ENCODE measurements at places on chromosomes 3 and 15.
A peak's percentile ranks its signal among the peaks of the same experiment; 100 is the strongest.

DNA sequence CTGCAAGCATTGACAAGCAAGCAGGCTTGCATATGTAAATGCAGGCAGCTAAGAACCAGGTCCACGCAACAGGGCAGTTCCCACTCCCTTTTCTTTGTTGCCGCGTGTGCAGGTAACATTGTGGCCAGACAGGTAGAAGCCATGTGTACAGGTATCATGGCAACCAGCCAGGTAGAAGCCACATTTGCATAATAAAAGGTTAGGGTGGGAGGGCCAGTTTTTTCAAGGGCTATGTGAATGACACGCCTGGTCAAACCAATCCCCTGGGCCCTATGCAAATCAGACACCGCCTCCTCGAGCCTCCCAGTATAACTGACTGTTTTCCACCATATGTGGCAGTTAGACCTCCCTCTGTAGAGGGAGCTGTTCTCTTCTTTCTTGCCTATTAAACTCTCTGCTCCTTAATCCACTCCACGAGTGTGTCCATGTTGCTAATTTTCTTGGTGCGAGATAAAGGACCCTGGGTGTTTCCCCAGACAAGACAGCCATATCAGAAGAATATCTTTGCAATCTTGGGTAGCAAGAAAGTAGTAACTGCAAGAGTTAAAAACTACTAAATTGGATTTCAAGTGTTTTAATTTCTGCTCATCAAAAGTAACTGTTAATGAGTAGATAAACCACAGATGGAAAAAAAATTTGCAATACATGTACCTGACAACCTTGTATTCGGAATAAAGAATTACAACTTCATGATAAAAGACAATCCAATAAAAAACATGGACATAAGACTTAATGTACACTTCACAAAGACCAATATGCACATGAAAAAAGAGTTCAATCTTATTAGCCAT is 21.8 kb downstream of the PCOLCE2 start:
- DNase-seq = no peak

GRCh38 chr3:141407047-141407446 is 38.7 kb downstream of the ZBTB38 start:
- no peak for DNase-seq

DNA sequence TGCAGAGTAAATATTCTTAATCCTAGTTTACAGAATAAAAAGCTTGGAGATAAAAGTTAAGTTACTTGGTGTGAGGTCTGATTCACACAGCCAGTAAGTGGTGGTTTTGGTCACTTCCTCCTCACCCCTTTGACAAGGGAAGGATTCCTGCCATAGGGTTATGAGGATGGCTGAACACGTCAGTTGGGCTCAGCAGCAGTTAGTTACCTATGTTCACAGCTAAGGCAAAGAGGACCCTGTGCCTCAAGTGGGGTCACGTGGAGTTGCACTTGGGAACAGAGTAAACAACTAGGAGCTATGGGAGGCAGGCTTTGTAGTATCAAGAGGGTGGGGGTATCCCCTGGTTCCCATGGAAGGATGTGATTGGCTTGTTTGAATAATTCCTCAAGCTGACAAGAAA is 232.2 kb downstream of the UBE2E2 start:
- no peak for DNase-seq

GRCh38 chr3:5058471-5058951 is 63.6 kb upstream of the ARL8B start:
- no peak for DNase-seq

- DNase-seq = peak; percentile 23
Observed at GRCh38 chr15:85407421-85408269, 27.2 kb downstream of the AKAP13 start.

- no peak for DNase-seq
Observed at GRCh38 chr3:144275005-144275404, 303.4 kb downstream of the DIPK2A start.

GRCh38 chr3:66762916-66763693 is 235.0 kb upstream of the KBTBD8 start:
- no peak for DNase-seq

DNA sequence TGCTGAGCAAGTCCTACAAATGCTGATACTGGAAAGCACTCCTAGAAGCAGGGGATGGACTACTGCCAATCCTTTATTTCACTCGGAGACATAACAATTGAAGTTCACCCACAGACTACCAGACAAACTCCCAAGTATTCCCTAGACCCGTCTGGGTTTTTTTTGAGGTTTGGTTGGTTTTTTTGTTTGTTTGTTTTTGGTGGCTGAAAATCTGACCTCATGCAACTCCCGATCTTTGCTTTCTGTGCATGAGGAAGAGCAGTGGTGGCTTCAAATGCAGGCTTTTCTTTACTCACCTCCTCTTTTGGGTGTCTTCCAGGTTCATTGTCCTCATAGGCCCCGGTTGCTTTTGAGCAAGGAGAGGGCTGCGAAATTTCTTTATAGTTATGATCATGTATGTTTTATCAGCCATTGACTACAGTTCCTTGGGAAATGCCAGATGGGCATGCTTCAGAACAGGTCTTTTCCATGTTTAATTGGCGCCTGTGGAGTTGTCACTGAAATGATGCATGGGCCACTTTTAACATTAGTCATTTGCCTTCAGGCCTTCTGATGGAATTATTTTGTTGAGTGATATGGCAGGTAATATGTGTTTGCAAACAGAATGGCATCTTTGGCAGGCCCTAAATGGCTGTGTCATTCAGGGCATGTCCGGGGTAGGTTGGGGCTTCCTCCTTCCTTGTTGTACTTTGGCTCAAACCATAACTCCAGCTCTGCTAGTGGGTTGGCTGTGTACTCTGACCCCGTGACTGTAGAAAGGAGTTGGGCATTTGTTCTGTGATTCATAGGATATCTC is 81.3 kb upstream of the ZBED2 start:
- DNase-seq = no peak

DNA sequence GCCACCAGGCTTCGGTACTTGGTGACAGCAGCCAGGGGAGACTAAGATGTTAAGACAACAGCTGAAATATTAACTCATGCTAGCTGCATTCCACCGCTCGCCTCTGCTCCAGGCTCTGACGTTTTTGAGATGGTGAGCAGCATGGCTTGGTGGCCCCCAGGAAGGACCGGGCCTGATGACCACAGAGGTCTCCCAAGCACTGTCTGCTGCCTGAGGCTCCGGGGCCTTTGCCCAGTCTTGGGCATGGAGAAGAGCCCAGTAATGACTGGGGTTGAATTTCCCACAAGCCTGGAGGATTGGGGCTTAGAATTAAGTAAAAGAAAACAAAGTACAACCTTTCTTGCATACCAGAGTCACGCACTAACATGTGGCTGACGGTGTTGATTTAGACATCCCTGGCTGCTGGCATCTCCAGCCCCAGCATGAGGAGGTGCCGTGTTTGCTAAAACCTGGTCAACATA is 243.6 kb upstream of the LYSMD4 start:
- DNase-seq = no peak

- DNase-seq = no peak
Observed at GRCh38 chr3:189235214-189235613, 63.4 kb downstream of the TPRG1 start.

DNA sequence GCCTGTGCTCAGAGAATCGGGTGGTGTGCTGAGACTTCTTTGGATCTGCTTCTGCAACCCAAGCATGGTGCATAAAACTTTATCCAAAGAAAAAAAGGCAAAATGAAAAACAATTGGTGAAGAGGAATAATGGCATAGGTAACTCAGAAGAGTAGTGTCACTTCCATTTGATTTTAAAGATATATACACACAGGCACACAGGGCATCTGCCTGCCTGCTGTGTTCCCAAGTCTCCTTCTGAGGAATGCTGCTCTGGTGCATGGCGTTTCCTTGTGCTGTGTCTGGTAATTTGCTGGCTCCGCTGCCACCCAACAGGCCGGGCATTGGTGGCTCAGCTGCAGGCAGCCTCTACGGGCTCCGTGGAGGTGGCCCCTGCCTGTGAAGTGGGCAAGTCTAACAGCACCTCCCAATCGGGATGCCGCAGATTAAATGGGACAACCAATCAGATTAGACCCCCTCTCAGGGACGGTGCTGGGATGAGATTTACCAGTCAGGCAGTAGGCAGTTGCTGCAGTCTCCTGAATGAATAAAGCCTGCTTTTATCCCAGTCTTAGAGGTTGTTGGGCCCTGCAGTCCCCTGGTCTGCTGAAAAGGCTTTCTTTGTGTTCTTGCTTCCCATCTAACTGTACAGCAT is 253.7 kb upstream of the RASGRP1 start:
- no peak for DNase-seq

DNA sequence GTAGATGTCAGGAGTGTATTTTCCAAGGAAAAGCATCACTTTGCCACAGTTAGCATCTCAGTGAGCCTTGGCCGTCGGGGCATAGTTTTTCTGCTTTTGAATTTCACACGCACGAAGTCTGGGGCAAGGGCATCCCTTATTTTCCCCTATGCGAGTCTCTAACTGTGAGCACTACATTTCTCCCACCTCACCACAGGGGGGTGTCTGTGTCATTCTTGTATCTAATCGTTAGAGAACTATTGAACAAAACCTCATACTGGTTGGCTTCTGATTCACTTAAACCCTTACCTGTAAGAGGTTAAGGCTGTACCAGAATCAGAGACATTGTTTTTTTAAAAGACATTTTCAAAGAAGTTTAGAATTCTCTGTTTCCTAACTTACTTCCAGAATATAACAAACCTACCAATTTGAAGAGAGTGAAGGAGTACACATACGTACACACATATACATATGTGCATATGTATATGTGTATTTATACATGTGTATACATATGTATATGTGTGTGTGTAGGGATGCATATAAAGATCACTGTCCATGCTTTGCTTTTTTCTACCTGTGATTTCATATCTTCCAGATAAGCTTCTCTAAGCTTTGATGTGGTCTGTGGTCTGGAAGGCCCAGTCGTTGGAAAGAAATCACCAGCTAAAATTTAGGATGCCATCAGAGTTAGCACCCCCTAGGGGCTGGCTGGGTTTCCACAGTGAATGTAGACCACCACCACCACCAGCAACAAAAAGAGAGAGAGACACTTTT is 49.4 kb downstream of the MYZAP start:
- no peak for DNase-seq
